Stimulated activated CD4-positive, alpha-beta T cell treated with anti-CD3 and anti-CD28 coated beads, Interleukin-4, amount 100 ng/mL, for 4 hours (primary cell): ENCODE measurements at places on chromosomes 12 and 14.

- no peak for DNase-seq
Measured at GRCh38 chr12:47276621-47277309, 197.0 kb upstream of the AMIGO2 start.

GRCh38 chr12:100031836-100032235 lies 47.1 kb upstream of the ANKS1B start:
- no peak for DNase-seq

GRCh38 chr12:30732954-30733637 lies 21.7 kb downstream of the CAPRIN2 start:
- no peak for DNase-seq

- no peak for DNase-seq
Measured at GRCh38 chr12:131740626-131741025, 29.7 kb downstream of the SFSWAP start.

DNA sequence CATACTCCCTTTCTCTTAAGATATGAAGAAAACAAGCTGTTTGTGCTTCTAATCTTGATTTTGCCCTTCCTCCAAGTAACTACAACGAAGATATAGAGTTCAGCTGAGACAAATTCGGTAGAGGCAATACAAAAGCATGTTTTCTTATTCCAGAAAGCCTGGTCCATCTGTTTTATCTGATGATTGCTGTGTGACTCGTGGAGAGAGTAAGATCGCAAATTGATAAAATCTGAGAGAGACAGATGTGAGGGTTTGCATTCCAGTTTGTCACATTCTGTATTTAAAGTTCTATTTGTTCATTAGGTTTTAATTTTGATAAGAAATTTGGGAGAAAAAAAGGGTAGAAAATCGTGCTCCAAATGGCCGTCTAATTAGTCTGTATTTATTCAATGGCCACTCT lies 192.1 kb downstream of the CPNE8 start:
- DNase-seq: no peak

DNA sequence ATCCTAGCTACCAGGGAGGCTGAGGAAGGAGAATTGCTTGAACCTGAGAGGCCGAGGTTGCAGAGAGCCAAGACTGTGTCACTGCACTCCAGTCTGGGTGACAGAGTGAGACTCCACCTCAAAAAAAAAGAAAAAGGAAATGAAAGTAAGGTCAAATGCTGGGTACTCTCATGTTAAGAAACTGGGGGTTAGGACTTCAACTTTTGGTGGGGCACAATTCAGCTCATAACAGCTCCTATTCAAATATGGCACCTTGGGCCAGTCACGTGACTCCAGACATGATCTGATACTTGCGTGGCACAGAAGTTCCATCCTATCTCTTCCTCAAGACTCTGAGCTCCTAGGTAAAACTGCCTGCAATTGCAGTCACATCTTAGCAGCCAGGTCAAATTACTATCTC lies 142.7 kb downstream of the EGLN3 start:
- no peak for DNase-seq

DNA sequence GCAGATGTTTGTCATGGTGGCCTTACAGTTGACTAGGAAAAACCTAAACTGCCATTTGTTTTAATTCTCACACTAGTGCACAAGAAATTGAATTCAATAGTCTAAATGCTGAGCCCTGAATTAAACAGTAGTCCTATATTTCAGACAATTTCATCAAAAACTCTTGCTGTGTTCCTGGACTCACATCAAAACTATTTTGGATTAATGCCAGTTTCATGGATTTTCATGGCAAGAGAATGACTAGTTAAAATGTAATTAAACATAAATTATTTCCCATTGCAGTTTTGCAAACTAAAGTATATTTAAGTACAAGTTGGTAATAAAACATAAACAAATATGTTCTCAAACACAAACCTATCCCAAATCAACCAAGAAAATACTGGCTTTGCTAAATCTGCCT lies 468.0 kb upstream of the PRICKLE1 start:
- DNase-seq: no peak

- no peak for DNase-seq
Measured at GRCh38 chr14:77302926-77303325, 17.8 kb downstream of the POMT2 start.

DNA sequence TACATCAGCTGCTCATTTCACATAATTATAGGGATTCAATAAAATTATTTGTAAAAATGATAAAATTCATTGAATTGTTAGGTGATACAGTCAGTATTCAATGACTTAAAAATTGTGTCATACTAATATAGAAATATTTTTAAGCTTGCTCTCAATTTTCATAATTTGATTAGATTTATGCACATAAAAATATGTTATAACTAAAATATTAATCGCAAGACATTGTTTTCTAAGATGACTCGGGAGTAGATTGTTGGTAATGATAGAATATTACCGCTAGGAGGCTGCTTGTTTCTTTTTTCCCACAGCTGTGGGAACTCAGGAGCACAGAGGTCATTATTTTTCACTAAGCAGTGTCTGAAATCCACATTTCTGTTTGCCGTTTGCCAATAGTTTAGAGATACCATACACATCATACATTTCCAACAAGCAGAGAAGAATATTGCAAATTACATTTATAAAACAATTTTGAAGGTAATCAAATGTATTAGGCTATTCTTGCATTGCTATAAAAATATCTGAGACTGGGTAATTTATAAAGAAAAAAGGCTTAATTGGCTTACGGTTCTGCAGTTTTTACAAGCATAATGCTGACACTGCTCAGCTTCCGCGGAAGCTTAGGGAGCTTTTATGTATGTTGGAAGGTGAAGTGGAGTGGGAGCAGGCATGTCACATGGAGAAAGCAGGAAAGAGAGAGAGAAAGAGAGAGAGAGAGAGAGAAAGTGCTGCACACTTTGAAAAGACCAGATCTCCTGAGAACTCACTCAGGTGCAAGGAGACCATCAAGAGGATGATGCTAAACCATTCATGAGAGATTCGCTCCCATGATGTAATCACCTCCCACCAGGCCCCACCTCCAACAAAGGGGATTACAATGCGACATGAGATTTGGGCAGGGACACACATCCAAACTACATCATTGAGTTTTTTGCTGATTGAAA lies 9.2 kb downstream of the CD69 start:
- DNase-seq: no peak

DNA sequence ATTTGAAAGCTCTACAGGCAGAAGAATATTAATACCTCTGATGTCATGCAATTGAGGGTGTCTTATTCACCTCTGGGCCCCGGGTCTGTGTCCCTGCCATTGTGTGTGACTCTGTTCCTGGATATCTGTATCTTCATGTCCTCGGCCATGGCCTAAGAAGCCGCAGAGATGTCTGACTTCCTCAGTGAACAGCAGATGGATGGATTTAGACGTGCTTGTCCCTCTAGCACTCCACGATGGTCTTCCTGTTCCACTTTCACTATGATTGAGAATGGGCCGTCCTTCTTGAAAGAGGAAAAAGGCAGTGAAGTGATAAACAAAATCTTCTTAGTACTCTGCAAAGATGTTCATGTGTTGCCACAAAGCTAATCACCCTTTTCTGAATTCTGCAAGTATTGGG lies 217.4 kb downstream of the SLC41A2 start:
- DNase-seq: no peak

- no peak for DNase-seq
Measured at GRCh38 chr14:34275078-34275477, 187.0 kb downstream of the SPTSSA start.

- DNase-seq: no peak
Measured at GRCh38 chr12:76690921-76691700, 72.8 kb upstream of the ZDHHC17 start.

GRCh38 chr14:93280743-93281142 lies 52.1 kb downstream of the BTBD7 start:
- DNase-seq: no peak

DNA sequence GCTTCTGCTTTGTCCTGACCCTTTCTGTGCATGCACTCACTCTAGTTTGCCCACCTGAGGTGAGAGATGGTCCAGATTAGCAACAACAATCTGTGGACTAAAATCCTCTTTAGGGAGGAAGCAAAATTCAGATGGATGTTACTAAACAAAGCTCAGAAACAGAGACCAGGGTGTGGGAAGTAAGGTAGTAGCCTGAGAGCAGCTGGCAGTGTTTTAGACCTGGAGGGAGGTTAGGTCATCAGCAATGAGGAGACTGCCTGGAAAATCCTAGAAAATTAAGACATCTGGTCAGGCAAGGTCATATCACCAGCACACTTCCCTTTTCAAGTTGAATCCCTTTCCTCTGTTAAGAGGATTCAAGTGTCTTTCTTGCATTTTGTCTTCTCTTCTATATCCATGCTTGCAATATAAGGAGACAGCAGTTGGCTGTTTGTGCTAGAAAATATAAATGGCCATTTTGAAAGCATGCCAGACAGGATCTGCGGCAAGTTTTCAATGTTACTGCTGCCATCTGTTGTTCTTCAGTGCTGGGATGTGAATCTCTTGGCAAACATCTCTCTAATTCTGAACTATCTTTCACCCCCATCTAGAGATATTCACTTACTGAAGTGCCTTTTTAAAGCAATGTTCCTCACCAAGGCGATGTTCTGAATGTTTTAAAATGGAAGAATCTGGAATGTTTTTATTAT lies 266.4 kb downstream of the NAV3 start:
- no peak for DNase-seq

DNA sequence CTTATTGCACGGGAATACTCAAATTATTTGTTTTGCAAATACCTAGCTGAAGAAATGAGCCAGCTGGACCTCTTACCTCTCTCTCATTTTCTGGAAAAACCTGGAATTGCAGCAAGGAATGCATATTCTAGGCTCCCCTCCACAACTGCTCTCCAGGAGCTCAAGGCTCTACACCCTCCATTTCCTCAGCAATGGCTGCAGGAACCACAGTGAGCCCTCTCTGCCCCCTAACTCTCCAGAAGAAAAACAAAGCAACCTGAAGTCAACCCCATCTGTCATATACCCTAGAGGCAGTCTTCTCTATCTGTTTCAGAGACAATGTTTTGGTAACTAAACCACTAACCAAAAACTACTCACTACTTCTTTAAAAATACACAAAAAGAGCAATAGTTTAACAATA lies 221.6 kb downstream of the SLC25A21 start:
- DNase-seq: no peak

- DNase-seq: no peak
Measured at GRCh38 chr12:68042212-68042699, 53.0 kb downstream of the IFNG-AS1 start.

GRCh38 chr12:30822385-30823155 lies 67.8 kb upstream of the CAPRIN2 start:
- no peak for DNase-seq

DNA sequence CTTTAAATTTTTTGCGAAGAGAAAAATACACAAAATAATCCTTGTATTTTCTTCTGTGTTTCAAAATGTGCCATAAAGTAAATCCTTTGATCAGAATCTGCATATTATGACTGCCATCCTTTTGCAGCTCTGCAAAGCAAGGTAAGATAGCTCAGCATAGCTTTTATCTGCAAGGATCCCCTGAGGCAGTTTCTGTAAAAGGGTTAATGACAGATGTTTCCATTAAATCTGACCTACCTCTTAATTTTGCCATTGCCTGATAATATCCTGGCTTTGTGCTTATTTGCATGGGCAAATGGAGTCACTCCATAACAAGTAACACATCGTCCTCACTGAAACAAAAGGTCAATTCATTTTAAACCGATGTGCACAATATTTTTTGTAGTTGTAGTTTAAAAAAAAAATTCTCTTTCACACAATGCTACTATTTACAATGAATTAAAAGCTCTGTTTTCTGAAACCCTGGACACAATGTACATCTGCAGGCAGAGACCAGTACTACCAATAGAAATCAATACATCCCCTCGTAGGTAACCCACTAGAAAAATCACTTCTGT lies 108.5 kb upstream of the SOX5 start:
- no peak for DNase-seq

DNA sequence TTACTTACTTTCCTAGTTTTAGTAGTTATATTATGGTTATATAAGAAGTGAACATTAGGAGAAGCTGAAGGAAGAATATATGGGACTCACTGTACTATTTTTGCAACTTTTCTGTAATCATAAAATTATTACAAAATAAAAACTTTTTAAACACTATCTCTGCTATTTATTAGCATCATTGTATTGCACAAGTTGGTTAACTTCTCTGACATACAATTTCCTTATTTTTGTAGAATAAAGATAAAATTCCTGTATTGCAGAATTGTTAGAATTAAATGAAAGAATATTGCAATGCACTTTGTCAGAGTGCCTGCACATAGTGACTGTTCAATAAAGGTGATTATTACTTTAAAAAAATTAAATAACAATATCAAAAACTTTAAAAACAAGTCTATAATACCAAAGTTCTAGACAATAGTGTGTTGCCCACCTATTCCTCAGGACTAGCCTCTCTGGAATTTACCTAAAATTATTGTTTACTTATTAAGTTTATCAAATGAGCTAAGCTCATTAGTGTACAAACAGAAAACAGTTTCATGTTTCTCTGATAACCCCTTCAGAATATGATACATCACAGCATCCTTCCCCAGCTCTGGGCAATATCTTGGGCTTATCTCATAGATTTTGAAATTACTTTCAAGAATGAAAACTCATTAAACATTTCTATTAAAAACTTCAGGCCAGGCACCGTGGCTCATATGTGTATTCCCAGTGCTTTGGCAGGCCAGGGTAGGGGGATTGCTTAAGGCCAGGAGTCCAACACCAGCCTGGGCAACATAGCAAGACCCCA lies 77.4 kb upstream of the TMPO start:
- DNase-seq: no peak

- DNase-seq: no peak
Measured at GRCh38 chr12:16187660-16188059, 89.8 kb downstream of the SLC15A5 start.

DNA sequence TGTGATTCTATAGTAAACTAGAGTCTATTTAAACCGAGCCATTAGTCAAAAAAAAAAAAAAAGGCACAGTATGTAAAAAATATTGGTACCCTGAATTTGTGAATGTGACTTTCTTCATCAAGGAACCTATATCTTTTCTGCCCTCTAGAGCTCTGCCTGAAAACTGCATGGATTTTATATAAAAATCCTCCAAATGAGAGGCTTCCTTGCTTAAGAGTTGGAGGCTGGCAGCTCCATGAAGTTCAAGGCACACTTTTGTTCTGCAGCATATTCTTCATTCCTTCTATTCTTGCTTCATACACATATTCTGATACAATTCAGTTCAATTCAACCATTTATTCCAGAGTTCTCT lies 23.1 kb upstream of the NKX2-8 start:
- no peak for DNase-seq

DNA sequence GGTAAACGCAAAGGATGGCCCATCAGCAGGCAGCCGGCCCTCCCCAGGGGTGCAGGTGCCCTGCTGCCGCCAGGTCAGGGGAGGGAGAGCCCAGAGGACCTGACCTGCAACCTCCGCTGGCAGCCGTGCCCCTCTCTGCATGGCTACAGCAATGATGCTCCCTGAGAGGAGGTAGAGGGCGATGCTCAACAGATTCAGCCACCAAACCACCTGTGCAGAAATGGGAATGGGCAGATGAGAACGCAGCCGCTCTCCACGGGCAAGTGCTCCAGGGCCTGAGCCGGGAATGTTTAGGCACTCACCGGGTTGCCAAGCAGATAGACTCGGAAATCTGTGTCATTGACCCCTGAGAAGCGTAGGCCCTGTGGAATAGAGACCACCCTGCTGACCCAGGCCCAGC lies 8.7 kb upstream of the NGB start:
- no peak for DNase-seq

GRCh38 chr12:32534698-32535097 lies 135.3 kb downstream of the FGD4 start:
- DNase-seq: no peak

GRCh38 chr14:55780156-55780946 lies 200.3 kb downstream of the KTN1 start:
- DNase-seq: no peak

GRCh38 chr12:29960122-29960521 lies 176.4 kb upstream of the TMTC1 start:
- DNase-seq: no peak

GRCh38 chr12:51874000-51874399 lies 13.9 kb upstream of the ANKRD33 start:
- DNase-seq: no peak

- DNase-seq: no peak
Measured at GRCh38 chr12:69676257-69677012, 22.7 kb downstream of the BEST3 start.
